ENCODE measurements at places on chromosomes 5 and 9.

- DNase-seq, result no peak
Measured at GRCh38 chr5:75551471-75551870, 39.8 kb downstream of the POLK start.

- no peak for DNase-seq
Measured at GRCh38 chr5:174706997-174707572, 17.3 kb upstream of the MSX2 start.

- no peak for DNase-seq
Measured at GRCh38 chr5:169869066-169869465, 111.2 kb downstream of the INSYN2B start.

DNA sequence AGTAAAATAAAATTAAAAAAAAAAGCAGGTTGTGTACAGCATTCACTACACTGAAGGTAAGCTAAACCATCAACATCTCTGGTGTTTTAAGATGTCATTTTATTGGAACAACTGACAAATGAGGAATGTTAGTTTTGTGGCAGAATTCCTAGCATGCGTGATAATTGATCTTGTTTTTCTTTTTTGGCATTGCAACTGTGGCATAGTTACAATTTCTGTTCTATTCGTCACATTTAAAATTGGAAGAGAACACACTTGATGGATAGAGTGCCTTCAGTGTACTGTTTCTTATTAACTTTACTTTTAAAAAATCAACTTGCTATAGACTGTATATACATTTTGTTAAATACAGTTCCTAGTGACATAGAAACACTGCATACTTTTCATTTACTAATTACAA lies 43.6 kb upstream of the TNFSF15 start:
- DNase-seq, result no peak

GRCh38 chr5:41748631-41749030 lies 121.6 kb downstream of the OXCT1 start:
- DNase-seq, result no peak

DNA sequence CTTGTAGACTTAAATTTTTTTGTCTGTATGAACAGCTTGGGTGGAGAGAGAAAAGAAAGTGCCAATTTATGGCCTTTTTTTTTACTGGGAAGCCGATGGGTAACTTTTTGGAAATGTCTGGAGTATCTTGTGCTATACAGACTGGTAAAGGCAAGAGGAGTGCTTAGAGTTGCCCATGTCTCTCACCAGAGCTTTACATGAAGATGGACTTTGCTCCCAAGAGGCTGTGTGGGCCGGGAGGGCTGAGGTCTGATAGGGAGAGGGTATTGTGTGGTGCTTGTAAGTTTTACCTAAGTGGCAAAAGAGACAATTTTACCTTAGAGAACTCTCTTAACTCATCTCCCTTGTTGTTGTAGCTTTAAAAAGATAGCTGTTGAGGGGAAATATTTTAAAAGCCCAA lies 203.2 kb downstream of the SEMA6A start:
- DNase-seq, result no peak

GRCh38 chr9:72006501-72006900 lies 53.9 kb downstream of the C9orf57 start:
- no peak for DNase-seq

- no peak for DNase-seq
Measured at GRCh38 chr5:158747816-158748432, 351.8 kb downstream of the EBF1 start.

- no peak for DNase-seq
Measured at GRCh38 chr5:117357886-117358285, 783.3 kb upstream of the SEMA6A start.

- no peak for DNase-seq
Measured at GRCh38 chr5:175092691-175093090, 351.3 kb downstream of the DRD1 start.

DNA sequence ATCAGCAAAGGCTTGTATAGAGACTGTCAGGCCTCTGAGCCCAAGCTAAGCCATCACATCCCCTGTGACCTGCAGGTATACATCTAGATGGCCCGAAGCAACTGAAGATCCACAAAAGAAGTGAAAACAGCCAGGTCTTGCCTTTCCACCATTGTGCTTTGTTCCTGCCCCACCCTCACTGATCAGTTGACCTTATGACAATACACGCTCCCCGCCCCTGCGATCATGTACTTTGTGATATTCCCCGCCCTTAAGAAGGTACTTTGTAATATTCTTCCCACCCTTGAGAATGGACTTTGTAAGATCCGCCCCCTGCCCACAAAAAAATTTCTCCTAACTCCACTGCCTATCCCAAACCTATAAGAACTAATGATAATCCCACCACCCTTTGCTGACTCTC lies 18.6 kb upstream of the NPM1 start:
- no peak for DNase-seq

DNA sequence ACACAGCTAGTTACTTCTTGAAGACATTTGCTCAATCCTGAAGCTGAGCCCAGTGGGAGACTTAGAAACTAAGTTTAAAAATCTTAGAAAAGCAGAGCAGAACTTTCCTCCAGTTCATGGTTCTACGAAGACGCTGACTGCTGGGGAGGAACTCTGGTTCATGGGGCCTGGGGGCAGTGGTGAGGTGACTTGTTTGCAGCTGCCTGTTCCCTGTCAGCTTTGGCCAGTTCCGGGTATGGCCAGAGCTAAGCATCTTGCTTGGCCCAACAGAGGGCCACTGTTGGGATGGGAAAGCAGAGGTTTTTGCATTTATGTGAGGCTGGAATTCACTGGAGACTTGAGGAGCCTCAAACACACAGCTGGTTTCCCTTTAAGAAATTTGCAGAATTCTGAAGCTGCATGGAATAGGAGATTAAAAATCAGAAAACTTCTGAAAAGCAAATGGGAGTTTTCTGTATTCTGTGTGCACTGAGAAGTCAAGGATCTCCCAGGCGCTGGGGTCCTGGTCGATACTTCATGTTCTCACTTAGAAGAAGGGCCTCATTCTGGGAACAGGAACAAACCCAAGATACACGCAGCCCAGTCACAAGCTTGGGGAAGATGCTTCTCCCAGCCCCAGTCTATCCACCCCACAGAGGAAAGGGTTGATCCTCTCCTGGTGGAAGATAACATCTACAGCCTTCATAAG lies 10.6 kb upstream of the HMHB1 start:
- no peak for DNase-seq

DNA sequence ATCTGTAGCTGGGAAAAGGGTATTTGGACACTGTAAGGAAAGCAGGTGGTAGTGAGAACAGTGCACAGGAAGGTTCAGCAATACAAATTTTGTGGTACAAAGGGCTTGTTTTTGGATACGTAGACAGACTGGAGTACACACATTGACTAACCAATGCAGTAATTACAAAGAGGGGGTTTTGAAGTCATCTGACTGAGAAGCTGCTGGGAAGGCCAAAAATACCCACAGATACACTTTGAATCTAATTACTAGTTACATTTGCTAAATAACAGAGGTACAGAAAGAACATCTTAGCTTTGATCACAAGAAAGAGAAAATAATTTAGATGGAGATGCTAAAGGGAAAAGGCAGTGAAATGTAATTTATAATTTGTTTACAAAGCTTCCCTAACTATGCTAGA lies 45.9 kb downstream of the PKD2L2 start:
- DNase-seq, result no peak

GRCh38 chr5:146205499-146206202 lies 2.2 kb downstream of the RBM27 start:
- DNase-seq, result no peak

DNA sequence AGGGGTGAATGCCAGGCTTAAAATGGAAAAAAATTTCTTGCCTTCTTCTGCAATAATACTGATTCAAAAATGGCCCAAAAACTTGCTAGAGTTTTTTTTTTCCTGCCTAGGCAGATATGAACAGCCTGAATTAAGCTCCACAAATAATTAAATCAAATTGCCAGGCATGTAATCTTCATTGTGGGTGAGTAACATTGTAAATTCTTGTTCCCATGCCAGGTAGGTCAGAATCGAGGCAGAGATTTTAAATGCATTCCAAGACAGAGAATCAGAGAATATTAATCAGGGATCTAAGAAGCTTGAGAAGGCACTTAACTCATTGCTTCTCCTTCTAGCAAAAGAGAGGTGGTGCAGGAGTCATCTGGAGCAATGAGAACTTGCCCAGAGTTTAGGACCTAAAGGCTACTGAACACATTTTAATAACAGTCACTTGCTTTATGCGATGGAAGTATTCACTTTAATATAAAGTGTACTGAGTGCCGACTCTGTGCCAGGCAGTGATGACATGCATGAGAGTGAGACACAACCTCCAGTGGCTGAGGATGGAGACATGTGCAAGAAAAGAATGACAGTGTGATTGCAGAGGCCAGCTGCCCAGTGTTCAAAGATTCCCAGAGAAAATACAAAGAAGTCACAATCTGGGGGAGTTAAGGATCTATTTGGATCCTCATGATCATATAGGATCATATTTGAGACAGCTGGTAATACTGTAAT lies 102.3 kb downstream of the APBA1 start:
- DNase-seq, result no peak

GRCh38 chr9:6893350-6894131 lies 135.8 kb downstream of the KDM4C start:
- no peak for DNase-seq

DNA sequence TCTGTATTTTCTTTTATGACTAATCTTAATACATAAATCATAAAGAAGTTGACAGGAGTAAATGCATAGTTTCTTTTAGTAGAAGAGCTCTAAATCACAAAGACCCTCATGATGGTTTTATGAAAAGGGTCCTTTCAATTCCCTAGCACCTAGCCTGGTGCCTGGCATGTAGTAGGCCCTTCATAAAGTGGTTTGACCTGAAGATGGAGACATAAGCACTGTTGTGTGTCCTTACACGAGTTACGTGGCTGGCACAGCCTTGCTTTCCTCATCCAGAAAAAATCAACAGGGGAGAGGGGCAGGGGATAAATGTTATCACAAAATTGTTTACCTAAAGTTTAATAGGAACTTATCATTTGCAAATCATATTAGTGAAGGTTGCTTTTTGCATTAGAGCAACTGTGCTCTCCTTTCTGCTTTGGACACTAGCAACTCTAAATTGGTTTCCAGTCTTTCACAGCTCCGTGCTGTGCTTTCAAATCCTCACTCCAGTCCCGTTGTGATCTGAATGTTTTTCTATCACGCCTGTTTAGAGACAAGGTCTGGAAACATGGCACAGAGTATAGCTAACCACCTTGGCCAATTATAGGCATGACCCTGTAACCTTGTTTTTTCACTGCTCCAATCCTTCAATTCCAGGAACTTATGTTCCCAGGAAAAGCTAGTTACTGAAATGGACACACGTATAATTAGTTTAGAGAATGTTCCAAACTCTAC lies 55.7 kb downstream of the ARL15 start:
- DNase-seq, result no peak

- DNase-seq, result no peak
Measured at GRCh38 chr5:167785106-167785505, 506.3 kb upstream of the WWC1 start.

DNA sequence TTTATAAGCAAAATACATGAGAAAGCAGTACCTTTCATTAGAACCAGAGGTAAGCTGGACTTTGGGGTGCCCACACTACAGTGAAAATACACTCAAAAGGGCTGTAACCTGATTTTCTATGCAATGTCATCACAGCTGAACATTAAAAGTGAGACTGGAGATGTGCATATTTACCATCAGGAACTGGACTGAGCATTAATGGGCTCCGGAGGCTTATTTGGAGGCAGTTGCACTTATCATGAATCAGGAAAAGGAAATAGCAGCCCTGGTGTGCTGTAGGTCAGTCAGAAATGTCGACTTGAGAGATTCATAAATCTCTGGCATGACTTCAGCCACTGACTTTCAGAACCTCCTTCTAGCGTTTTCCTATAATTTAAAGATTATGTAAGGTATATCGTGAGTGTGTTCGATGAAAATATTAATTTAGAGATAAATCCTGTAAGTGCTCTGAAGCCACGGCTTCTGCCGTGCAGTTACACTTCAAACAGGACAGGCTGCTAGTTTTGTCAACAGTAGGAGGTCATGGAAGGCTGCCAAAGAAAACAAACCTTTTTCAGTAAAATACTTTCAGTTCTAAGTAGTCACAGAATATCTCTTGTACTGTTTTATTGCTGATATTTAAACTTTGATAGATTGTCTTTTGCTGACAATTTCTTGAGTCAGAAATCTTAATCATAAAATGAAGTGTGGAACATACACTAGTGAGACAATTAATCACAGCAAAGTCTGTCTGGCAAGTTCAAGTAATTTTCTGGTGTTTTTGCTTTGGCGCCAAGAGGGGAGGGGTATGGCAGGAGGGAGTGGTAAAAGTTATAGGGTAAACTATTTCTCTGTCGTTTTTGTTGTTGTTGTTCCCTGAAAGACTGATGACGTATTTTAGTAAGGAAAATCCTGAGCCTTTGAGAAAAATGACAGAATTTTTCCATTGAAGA lies 939.7 kb downstream of the NR2F1-AS1 start:
- no peak for DNase-seq

- DNase-seq, result no peak
Measured at GRCh38 chr9:33956544-33956943, 92.1 kb downstream of the UBAP2 start.

DNA sequence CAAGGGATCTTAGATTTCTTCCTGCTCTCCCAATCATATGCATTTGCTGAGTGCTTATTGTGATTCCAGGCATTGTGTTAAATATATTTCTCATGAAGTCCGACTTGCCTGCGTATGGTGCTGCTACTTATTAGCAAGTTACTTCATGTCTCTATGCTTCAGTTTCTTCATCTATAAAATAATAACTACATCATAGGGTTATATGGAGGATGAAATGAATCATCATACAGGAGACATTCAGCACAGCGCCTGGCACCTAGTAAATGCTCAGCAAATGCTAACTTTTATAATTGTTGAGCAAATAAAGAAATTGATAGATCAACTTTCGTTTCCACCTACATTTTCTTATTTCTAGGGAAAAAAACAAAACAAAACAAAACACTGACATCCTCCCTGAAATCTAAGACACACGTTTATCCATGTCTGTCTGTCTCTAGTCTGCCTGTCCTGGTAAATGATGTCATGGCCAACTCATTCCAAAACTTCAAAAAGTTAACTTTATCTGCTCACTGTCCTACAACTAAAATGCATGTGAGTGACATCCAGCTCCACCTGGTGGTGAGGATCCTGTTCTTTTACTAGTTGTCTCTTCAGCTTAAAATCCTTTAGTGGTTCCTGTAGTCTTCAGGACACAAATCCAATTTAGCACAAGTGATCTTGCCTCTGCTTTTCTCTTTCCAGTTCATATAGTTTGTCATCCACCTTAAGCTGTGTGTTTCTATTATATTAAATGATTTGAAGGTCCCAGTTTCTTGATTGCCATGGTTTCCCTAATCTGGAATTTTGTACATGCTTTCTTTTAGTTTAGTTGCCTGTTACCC lies 27.7 kb downstream of the PPP3R2 start:
- DNase-seq, result no peak

- no peak for DNase-seq
Measured at GRCh38 chr5:163565931-163566608, 60.7 kb downstream of the MAT2B start.

All from activated CD8-positive, alpha-beta memory T cell treated with anti-CD3 and anti-CD28 coated beads for 1 hour (primary cell).